ENCODE measurements at places on chromosomes 7 and 10.

- DNase-seq: no peak
Observed at GRCh38 chr10:77185696-77186095, 451.9 kb downstream of the KCNMA1 start.

GRCh38 chr10:119608316-119609155 is 11.8 kb upstream of the TIAL1 start:
- DNase-seq: no peak

DNA sequence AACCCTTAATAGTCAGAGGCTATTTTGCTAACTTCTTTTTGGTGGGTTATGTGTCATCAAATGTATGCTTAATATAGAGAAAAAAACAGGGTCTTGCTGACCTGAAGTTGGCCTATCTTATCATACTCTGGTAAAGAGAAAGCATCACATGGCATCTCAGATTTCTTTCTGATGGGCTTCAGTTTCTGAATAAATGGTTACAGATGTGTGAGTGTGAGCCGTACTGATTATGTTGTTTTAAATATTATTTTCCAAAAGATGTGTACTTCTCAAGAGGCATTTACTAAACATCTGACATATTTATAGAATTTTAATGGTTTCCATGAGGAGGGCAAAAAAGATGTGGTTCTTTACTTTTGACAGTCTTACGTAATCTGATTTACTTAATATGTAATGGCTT is 28.4 kb downstream of the BBS9 start:
- DNase-seq: no peak

- DNase-seq: no peak
Observed at GRCh38 chr7:7944619-7945282, 23.8 kb upstream of the GLCCI1 start.

DNA sequence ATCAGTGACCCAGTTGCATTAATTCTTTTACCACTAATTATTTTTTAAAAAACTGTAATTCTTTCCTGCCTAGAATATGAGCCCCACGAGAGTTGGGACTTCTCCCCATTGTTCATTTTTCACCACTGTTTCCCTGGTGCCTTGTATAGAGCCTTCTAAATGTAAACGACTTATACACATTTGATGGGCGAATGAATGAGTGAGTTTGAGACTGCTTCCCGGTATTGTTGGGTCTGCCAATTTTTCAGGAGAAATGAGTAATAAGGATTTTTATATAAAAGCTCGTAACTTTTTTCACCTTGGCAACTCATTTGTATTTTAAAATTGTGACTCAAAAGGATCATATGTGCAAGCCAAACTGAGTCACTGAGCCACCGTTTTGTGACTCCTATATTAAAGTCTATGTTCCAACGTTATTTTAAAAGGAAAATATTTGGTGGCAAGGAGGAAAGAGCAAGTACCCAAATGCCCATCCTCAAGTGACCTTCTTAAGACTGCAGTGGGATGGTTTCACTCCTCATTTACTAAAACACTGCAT is 621.3 kb downstream of the KCNMA1 start:
- no peak for DNase-seq

DNA sequence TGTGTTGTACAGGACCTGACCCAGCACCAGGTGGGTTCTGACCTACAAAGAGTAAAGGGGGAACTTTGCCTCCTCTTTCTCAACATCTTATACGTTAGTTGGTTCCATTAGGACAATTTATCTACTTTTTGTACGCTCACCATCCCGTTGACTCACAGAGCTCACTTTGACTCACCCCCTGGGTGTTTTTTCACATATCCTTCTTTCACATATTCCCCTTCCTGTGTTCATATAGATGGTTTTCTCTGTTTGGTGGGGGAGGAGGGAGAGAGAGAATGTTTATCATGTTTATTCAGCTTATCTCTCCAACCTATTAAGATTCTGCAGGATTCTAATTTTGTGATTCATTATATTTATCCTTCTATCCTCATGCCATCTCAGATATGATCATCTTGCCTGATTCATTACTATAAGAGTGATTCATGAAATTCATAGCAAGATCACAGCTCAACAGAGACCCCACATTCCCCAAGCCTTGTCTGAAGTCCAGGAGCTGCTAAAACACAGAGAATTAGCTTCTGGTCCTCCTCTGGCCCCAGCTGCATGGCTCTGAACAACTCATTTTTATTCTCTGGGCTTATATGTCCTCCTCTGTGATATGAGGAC is 37.2 kb downstream of the PRSS2 start:
- DNase-seq: no peak

DNA sequence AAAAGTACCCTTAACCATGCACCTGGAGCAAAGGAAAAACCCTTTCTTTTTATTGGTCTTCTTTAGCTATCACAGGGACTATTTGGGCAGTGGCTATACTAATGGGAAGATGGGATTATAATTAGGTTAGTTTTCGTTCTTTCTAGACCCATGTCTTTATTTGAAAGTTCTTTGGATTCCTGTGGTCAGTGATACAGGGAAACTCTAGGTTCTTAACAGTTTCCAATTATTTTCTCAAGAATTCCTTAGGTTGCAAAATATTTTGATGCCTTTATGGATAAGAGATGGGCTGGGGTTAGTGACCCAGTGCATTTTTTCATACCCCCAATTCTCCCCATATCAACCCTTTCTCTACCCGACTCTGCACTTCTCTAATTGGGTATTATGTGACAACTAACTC is 49.0 kb downstream of the ADD3 start:
- DNase-seq: no peak

- no peak for DNase-seq
Observed at GRCh38 chr7:155856656-155857055, 44.4 kb upstream of the SHH start.

DNA sequence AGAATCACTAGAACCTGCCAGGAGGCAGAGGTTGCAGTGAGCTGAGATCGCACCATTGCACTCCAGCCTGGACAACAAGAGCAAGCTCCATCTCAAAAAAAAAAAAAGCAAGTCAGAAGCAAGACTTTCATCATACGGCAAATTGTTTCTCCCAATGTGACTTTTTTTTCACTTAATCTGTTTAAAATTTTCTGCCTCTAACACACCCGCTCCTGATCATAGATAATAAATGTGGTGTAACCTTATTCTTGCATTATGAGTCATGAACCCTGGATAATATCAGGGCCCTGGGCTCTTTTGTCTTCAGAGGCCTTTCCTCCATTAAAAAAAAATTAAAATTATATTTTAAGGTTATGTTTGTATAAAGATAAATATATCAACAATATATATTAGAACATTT is 111.4 kb upstream of the JCAD start:
- no peak for DNase-seq

DNA sequence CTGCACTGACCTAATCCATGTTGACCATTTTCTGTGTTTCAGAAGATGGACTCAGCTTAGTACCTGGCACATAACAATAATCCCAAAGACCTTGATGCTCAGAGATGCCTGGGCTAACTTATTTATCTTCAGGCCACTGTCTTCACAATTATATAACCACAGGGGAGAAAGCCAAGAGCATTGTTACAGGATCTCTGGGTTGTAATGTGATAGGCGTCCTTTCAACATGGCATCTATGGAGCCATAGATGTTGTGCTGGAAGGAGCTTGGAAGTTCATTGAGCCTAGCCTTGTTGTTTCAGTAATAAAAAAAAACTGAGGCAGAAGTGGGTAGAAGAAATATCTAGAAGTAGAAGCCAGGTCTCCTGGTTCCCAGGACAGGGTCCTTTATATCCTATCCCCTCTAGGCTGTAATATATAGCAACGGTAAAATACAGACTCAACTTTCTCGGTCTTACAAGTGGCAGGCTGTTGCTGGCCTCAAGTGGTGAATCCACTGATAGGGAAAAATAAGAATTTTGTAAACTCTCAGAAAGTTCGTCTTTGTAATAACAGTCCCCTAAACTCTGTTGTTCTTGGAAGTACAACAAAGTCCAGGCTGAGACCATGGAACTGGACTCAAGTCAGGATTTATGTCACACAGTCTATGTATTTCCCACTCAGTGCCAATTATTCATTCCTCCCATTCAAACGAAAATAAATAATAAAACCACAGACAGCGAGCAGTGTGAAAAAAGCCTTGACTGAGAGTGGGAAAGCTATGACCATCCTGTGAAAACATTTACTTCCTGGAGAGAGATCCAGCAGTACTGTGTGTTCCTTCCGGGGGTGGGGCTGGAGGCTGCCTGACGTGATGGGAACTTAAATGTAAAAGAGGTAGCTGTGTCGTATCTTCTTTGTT is 277.6 kb downstream of the REEP3 start:
- DNase-seq: peak; percentile 83

GRCh38 chr7:140317597-140317996 is 80.7 kb downstream of the SLC37A3 start:
- no peak for DNase-seq

- no peak for DNase-seq
Observed at GRCh38 chr7:21450941-21451340, 23.1 kb downstream of the SP4 start.

- no peak for DNase-seq
Observed at GRCh38 chr10:15588151-15588550, 131.6 kb downstream of the ITGA8 start.

DNA sequence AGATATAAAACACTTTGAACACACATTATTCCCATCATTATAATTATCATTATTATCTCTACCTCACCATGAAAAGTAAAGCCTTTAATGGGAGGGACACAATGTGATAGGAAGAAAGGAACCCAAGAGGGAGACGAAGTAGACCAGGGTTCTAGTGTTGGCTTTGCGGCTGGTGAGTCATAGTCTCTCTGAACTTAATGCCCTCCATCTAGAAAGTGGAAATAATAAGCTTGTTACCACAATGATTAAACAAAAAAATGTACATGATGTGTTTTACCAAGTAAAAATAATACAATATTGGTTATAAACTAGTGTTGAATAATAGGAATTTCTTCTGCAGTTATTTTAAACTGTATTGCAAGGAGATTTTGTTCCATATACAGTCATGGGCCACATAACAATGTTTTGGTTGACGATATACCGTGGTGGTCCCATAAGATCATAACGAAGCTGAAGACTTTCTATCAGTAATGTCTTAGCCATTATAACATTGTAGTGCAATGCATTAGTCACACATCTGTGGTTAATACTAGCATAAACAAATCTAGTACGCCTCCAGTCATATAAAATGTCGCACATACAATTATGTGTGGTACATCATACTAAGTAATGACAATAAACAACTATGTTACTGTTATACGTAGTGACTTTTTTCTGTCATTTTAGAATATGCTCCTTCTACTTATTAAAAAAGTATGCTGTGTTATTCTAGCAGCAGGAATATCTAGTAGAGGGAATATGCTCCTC is 450.6 kb upstream of the SORCS1 start:
- DNase-seq: no peak

DNA sequence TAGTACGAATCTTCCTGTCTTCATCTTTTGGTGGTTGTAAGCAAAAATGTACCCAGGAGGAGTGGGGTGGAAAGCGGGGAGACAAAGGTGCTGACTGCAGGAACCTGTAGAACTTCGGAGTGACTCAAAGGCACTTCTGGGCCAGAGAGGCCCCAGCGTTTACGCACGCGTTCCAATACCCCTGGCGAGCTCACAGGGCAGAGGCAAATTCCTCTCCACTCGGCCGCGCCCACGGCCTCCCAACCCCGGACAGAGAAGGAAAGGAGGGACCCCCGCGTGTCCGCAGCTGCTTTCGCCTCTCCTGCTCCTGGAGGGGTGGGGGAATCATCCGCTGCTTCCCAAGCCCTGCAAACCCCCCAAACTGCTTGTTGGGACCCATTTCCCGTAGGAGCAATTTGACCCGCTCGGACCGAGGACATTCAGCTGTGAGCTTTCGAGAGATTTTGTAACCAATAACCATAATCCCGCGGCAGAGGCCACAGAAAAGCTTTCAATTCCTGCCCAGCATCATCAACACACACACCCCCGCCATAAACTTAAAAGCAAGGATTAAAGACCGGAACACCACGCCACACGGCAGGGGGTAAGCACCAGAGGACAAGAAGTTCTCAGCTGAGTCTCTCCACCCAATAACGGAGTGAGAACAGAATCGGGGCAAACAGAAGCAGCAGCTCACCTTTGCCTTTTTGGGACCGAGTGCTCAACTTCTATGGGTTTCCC is 2.3 kb downstream of the IGF2BP3 start:
- DNase-seq: no peak

DNA sequence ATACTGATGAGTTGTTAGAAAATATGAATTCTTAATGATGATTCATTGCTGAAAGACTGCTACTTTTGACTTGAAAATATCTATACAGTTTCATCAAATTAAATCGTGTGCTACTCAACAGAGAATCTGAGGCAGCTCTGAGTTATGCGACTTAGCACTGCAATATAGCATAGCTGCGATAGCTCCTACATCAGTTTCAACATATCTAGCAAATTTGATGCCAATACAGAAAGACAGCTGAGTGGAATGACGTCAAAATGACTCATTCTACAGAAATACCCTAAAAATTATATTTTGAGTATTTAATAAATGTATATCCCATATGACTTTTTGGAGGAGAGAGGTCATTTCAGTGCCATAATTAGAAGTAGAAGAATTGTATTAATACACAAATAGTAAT is 1.1 kb upstream of the TARP start:
- no peak for DNase-seq

GRCh38 chr10:48522011-48522765 is 82.7 kb downstream of the ARHGAP22 start:
- DNase-seq: no peak

GRCh38 chr7:28430616-28431015 is 18.3 kb downstream of the CREB5 start:
- no peak for DNase-seq

DNA sequence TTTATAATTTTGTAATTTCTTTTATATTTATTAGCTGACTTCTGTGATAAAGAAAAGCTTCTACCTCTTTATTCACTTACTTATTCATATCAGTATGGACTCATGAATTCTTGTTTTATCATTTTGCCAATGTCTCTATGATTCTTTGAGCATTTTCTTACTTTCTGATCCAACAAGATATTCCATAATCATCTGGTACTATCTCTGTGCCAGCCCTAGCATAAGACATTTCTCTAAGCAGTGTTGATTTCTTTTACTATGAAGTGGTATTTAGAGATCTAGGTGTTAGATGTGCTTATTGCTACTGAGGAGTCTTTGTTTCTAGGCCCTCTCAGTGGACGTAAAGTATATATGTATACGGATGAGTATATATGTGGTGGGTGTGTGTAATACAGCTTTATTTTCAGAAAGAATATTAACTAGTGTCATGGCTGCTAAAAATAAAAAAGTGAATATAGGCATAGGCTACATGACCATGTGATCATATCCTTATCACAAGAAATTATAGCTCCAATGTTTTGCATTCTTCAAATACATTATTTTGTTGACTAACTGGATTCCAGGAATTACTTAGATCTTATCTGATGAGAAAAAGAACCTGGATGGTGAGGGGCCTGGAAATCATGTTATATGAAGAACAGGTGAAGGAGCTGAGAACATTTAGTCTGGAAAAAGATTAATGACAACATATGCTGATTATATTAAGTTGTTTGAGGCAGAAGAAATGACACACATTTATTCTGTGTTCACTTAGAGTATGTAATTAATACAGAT is 13.1 kb downstream of the PHTF2 start:
- no peak for DNase-seq

Measured in epithelial cell of prostate (primary cell).